ENCODE measurements at places on chromosomes 7 and 10.

DNA sequence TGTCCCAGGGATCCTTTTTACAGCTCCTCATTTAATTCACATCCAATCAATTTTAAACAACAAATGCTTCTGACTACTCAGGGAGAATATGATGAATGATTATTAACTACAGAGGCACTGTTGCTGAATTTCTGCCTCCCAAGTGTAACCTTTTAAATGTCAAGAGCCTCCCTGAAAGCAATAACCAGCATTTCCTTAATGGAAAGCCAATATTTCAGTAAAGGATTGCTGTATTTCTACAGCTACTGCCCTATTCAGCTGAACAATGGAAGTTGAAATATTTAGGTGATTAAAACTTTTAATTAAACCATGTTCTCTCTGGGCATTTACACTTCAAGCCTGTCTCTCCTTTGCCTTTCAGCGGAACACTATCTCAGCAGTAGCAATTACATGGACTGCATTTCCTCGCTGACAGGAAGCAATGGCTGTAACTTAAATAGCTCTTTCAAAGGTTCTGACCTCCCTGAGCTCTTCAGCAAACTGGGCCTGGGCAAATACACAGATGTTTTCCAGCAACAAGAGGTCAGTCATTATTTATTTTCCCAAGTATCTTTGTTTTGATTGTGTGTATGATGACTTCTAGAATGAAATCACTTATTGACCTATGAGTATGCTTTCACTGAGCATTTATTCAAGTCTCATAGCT lies 304.7 kb downstream of the BICC1 start:
- DNase-seq: no peak

DNA sequence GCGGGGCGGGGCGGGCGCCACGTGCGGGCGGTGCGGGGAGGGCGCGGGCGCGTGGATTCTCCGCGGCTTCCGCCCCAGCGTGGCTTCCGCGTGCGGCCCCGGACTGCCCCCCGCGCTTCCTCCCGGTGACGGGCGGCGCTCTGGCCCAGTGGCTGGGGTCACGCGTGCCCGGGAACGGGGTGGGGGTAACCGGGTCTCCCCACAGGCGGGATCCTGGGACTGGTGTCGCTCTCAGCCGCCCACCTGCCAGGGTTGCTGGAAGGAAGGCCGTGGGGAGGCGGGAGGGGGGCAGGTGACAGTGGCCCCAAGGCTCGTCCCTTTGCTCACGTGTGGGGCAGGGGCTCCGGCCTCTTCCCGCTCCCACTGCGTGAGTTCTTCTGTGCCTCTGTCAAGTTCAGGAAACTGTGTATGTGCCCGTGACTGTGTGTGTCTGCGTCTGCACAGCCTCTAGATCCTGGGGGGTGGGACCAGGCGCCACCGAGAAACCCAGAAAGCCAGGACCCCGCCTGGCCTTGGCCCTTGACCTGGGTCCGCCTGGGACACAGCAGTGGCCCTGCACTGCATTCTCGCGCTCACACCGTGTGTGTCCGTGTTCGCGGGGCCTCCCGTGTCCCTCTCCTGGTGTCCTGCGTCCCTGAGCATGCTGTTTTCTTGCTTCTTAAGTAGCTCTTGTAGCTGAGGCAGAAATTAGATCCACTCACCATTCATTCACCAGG lies 919 bp downstream of the MAFK start:
- DNase-seq: no peak

- DNase-seq: no peak
Measured at GRCh38 chr10:74784462-74784861, 41.9 kb upstream of the KAT6B start.

- no peak for DNase-seq
Measured at GRCh38 chr7:135427166-135427565, 82.7 kb downstream of the CNOT4 start.

GRCh38 chr10:76422769-76423168 lies 991.3 kb downstream of the LRMDA start:
- no peak for DNase-seq

DNA sequence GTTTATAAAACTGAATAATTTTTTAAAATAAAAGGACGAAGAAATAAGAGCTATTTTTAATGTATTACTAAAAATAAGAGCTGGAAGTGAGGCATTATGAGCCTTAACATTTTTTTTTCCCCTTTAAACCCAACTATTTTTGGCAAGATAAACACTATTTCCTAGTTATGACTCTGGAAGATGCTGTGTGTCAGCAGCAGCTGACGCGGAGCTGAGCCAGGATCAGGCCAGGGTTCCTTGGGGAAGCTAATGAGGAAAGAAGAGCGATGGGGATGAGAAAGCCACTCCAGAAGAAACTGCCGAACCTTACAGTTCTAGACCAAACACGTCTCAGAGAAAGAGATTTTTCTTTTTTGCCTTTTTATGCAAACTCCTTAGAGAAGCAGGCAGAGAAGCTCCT lies 85.9 kb downstream of the USP6NL start:
- DNase-seq: no peak

All from anterior cingulate cortex (tissue), 58 donors.